ENCODE measurements at places on chromosomes 13 and 19.

- no peak for DNase-seq
Observed at GRCh38 chr13:22506096-22506691, 674.6 kb upstream of the SGCG start.

DNA sequence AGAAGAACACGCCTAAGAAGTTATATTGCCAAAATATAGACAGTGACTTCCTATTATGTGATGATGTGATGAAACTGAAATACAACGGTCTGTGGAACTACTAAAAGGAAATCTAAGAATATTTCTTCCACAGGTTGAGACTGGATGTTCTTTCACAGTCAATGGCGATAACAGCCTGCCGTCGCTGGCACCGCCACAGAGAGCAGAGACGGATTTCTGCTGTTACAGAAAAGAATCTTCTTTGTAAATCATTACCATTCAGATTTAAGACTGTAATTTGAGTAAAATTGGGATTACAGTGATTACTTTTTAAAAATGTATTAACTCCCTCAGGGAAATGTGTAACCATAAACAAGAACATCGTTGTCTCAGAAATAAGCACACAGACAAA is 100.8 kb downstream of the TUBGCP3 start:
- DNase-seq, result no peak

DNA sequence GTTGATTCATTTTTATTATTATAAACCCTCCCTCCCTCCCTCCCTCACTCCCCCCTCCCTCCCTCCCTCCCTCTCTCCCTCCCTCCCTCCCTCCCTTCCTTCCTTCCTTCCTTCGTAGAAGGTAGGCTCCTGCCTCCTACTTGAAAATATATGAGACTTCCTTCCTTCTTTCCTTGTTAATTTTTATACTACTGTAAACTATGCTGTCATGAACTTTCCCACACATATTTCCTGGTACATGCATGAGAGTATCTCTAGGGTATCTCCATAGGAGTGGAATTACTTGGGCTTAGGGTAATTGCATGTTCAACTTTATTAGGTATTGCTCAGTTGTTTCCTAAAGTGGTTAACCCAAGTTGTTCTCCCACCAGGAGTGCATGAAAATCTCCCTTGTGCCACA is 330.6 kb downstream of the KCNRG start:
- DNase-seq, result no peak

- no peak for DNase-seq
Observed at GRCh38 chr19:1566392-1567115, 1.6 kb downstream of the MEX3D start.

DNA sequence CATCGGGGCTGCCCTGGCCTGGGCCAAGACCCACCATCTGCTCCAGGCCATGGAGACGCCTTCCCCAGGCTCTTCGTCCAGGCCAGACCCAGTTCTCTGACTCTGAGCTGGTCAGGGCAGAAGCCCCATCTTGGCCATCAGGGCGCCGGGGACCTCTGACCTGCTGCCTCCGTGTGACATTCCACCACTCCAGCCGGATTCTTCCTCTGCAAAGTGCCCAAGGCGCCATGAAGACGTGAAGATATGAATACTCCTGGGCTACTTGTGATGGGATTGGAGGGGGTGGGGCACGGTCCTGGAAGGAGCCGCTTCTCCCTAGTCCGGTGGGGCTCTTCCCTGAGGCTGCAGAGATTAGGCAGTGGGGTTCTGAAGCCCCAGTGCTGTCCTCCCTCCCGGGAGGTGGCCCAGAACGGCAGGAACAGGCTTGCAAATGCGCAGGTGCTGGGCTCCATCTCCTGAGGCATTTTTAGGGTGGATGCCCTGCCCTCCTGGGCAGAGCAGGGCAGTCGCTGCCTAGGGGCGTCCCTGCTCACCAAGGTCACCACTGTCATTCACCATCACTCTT is 26.0 kb upstream of the SLC7A10 start:
- no peak for DNase-seq

DNA sequence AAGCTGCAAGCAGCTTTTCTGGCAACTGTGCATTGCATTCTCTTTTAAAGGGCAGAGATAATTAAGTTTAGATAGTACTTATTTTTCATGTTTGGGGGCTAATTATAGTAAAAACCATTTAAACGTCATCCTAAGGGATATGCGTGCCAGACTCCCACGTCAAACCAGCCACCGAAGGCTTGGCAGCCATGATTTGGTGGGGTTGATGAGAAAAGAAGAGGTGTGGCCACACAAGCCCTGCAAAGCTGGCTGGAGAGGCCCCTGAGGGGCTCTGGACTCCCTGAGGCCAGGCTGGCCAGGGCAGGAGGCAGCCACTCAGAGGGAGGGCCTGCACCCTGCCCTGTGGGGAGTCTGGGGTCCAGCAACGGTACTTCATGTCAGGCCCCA is 17.5 kb downstream of the PEPD start:
- no peak for DNase-seq
